ENCODE measurements at places on chromosomes 12 and 14.

GRCh38 chr14:50936882-50937281 lies 7.4 kb downstream of the PYGL start:
- DNase-seq, result no peak

DNA sequence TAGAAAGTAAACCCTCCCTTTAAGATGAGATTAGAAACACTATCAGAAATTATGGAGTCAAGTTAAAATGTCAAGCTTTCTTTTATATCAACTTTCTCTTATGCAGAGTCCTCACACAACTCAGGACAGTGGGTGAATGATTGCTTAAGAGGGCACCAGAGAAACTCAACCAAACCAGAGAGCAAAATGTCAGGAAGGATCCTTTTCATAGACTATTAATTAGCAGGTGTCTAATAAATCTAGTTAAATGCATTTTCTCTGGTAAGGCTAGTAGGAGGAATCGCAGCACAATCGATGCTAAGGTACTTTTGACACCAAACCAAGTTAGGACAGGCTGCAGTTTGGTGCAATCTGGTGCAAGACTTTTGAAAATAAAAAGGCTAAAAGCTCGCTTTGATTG lies 614.7 kb upstream of the FOXG1 start:
- no peak for DNase-seq

DNA sequence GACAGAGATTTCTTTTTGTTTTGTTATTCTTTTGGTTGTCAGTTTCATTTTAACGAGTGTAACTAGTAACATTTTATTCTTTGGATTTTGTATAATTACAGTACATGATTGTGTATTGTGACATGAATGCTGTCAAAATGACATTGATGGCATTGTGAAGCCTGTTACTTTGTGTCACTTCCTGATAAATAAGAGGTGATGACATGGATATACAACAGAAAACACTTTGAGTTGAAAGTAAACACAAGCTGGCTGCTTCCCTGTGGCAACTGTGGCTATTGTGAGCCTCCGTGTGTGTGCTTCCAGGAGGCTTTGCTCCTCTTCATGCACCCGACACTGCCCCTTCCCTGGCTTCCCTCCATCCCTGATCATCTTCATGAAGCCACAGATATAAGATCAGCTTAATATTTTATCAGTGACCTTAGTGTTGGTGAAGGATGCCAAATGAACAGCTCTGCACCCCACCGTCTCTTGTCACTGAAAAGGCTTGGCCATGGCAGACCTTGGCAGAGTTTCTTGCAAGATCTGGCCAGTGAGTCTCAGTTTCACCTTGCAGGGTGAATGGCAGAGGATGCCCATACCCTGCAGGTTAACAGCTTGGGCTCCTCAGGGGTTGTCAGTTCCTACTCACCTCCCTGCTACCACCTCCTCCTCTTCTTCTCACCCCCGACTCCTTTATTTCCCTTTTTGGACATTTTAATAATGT lies 191.9 kb downstream of the EPS8 start:
- no peak for DNase-seq

DNA sequence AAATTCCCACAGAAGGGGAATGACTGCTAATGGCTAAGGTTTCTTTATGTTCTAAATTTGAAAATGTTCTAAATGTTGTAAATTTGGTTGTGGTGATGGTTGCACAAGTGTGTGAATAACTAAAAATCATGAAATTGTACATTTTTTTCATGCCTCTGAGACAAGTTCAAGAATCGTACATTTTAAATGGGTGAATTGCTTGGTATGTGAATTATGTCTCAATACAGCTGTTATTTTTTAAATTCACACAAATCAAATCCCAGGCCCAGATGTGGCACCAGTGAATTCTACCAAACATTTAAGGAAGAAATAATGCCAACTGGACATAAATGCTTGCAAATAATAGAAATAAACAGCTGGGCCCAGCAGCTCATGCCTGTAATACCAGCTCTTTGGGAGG lies 28.6 kb upstream of the RND1 start:
- no peak for DNase-seq

DNA sequence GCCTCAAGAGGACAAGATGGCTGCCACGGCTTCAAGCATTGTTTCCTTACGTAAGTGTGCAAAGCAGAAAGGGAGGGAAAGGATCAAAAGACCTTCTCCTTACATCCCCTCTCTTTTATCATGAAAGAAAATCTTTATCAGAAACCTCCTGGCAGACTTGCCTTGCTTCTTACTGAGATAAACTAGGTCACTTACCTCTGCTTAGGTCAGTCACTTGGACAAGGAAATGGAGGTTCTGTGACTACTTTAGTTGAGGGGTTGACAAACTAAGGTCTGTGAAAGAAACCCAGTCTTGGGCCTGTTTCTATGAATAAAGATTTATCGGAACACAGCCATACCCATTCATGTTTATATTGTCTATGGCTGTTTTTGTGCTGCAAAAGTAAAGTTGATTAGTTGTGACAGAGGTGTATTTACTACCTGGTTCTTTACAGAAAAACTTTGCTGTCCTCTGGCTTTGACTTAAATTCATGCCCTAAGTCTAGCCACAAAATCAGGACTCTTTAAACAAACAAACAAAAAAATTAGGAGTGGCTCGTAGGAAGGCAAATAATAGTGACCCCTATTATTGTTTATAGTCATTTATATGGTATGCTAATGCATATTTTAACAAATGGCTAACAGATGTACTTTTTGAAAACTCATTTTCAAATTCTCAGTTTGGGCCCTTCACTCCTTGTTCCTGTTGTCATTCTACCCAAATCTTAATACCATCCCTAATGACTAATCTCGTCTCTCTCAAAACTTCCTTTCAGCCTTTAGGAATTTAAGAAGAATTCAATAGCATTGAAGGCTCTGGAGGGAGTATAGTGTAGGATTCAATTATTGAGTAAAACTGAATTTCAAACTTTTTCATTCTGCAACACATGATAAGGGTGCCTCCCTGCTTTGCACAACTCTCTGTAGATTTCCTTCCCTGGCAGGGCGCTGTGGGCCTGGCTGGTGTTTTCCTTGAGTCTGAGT lies 42.0 kb upstream of the ATP2B1 start:
- DNase-seq, result no peak

DNA sequence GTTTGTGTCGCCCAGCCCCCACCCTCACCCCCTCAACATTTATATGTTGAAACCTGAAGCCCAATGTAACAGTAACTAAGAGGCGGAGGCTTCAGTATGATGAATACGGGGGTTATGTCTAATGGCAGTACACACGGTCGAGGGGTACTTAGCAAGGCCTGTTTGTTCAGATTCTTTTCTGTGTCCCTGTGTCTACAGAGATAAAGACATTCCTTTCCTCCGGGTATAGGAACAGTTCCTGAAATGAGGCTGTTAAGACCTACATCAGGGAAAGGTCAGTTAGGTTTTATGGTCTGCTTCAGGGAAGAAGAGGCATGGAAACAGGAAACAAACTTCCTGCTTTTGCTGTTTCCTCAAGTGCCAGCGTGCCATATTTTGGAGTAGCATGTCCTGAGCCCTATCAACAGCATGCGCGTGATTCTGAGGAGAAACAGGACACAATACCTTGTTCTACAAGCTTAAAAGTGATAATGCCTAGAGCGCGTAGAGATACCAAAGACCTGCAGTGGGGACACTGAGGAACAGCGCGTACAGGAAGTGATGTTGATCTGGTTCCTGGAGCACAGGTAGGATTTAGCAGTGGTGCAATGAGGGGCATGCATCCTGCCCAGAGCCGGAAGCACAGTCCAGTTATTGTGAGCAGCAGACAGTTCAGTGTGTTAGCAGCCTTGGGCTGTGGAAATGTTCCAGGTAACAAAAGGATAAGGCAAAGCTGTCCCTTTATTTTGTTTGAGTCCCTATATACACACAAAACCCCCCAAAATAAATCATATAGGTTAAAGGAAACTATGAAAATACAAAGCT lies 47.2 kb downstream of the FGD4 start:
- DNase-seq, result no peak

DNA sequence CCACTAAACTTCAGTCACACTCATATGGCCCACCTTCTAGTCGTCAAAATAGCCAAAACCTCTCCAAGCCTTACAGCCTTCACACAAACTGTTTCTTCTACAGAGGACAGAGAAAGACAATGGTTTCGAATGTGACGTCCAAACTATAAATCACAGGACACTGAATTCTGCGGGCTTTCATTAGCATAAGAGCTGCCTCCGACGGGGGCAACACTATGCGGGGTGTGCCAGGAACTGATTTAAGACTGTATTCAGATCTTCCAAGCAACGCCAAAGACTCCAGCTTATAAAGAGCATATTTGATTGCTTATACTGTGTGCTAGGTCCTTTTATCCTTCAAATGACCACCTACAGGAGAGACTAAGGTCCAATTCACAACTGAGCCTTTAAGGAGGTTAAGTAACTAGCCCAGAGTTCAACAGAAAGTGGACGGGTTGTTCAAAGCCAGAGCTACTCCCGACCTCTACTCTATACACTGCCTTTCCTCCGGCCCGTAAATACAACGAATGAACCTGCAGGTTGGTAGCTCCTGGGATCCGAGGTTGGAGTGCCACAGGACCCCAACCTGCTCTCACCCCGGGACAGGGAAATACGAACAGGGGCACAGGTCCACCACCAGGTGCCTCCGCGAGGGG lies 575 bp downstream of the L2HGDH start:
- no peak for DNase-seq

DNA sequence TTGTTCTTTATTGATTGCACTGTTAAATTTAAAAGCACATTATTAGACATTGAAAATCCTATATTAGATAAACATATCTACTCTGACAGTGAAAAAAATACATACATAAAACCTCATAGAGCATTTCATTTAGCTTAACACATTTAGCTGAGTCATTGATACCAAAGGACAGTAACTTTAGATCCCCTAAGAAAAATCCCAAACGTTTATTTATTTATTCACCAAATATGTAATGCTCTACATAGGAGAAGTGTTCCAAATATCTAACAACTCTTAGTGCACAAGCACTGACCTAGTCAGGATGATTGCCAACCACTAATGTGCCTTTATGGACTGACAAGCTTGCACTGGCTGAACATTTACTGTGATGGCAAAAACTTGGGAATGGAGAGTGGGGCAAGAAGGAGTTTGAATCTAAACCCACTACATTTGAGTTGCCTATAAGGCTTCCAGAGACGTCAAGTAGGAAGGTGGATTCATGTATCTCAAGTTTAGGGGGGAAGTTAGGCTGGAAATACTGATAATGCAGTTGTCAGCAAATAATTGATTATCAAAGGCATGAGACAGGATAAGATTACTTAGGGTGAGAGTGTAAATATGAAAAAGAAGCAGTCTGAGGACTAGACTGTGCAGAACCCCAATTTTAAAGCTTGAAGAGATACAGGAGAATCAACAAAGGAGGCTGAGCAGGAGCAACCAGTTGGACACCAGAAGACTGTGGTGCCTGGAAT lies 156.4 kb downstream of the PLCZ1 start:
- DNase-seq, result no peak

DNA sequence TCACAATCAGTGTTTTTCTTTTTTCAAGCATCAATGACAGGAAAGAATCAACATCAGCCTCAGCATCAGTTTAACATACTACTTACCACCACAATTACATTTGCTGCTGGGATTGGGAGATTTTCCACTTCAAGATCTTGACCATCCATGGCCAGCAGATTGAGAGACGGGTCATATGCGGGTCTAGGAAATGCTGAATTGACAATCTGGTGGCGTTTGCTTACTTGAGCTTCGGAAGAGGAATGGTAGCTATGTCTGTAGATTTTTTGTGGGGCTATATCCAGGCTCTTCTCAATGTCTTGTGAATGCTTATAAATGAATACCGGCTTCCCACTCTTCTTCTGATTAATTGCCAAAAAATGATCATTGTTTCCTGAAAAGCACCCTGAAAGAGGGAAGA lies 27.9 kb downstream of the PTPRR start:
- DNase-seq, result no peak

DNA sequence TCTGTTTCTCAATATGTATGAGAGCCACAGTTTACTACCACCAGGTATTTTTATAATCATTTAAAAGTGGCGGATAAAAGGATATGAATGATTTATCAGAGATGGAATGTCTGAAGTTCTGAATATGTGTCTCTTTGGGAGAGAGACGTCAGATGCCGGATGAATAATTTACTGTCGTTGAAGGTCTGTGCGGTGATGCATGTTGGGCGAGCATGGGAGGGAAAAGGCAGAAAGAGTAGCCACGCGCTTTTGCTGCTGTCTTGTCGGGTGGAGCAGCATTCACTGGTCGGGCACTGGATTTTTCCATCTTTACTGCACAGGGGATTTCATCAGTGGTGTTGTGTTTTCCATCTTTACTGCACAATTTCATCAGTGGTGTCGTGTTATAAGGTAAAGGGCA lies 65.6 kb downstream of the SYNE2 start:
- DNase-seq, result no peak

GRCh38 chr12:98332642-98333041 lies 182.7 kb upstream of the TMPO start:
- DNase-seq, result no peak

DNA sequence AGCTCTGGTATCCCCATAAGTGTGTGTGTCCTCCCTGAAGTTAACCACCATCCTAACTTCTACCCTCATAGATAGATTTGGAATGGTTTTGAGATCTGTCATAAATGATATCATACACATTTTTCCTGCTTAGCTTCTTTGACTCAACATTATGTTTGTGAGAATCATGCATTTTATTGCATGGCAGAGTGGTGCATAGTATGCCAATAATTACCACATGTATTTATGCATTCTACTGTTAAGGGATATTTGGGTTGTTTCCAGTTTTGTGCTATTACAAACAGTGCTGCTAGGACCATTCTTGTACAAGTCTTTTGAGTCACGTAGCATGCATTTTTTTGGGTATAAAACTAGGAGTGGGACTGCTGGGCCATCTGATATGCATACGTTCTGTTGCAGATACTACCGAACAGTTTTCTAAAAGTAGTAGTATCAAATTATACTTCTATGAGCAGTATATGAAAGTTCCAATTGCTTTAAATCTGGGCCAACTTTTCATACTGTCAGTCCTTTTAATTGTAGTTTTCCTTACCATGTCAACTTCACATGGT lies 13.4 kb downstream of the GRIP1 start:
- DNase-seq, result no peak

- no peak for DNase-seq
Measured at GRCh38 chr12:32471591-32472001, 72.2 kb downstream of the FGD4 start.

DNA sequence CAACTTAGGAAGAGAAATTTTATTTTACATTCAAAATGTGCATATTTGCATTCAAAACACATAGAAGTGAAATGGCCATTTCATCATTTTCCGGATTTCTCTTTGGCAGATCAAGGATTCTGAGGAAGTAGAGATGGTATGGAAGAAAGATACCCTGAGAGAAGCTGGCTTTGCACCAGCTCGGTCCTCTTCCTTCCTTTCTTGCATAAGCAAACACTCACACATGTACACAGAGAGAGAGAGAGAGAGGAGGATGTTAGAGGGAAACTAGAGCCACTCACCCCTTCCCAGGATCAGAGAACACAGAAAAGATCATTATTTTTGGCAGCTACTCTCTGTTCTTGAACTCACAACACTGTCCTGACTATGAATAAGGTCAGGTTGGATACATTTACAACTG lies 15.6 kb upstream of the PLEKHD1 start:
- DNase-seq, result no peak

- no peak for DNase-seq
Measured at GRCh38 chr12:11543457-11544158, 105.9 kb upstream of the ETV6 start.

Measured in CD4-positive, alpha-beta T cell treated with Interleukin-2 at 100 ng/mL for 4 hours (primary cell).